ENCODE measurements at places on chromosomes 5 and 9.

DNA sequence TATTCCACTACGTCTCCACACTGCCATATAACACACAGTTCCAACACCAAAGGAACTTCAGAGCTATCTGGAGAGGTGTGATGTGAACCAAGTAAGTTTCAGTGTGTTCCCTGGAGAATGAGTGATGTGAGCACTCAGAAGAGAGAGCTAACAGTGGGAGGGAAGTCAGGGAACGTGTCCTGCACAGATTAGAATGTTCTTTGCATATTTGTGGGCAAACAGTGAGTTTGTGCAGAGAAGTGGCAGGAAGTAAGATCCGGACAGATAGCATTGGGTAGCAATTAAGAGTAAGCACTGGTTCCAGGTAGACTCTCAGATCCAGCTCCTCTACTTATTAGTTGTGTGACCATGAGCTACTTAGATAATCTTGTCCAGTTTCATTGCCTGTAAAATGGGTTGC, 206.4 kb downstream of the PDZD2 start:
- DNase-seq: no peak

DNA sequence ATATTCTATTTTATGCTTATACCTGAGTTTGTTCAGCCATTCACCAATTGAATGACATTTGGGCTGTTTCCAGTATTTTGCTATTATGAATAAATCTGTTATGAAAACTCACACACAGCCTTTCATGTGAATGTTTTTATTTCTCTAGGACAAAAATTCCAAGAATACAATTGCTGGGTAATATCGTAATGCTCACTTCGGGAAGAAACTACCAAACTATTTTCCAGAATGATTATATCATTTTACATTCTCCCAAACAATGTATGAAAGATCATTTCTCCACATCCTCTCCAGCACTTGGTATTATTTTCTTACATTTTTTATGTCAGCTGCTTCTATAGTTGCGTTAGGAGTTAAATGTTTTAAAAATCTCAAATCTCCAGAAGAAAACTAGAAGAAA, 58.3 kb upstream of the LHFPL2 start:
- DNase-seq: no peak

DNA sequence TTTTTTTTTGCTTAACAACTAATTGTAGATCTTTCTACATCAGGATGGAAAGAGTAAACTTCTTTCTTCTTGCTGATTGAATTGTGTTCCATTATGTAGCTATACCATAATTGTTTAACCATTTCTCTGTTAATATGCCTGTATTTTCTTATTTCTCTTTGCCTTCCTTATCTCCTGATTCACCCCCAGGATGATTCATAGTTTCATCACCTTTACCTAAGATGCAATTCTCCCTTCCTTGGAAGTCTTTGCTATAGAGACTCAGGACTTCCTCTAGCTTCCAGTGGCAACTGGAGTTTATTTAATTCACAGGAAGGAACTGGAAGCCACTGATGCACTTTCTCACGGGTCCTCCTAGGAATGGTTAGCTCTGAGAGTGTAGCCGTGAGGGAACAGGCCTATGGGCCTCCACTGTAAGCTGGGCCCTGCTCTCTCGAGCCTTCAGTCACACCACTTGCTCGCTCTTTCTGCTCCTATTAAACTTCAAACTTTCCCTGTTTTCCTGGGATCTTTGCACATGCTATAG, 83.1 kb downstream of the FGF1 start:
- no peak for DNase-seq

- no peak for DNase-seq
These were observed 2.6 kb upstream of the TXNDC8 start for GRCh38 chr9:110340306-110340705.

DNA sequence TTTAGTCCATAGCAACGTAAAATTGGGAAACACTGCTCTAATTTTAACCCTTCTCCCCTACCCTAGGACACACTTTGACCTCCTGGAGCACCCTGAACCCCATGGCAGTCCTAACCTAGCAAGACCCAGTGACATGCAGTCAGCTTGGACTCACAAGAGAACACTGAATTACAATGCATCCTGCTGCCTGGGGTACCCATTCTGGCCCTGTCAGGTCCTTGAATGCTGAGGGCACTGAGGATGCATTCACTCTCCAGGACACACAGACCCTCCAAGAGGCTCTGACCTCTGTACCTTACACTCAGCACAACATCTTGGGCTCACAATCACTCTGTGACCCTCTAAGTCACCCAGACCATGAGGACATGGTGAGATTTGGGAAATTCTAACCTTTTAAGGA, 1.8 kb upstream of the PROP1 start:
- DNase-seq: no peak

DNA sequence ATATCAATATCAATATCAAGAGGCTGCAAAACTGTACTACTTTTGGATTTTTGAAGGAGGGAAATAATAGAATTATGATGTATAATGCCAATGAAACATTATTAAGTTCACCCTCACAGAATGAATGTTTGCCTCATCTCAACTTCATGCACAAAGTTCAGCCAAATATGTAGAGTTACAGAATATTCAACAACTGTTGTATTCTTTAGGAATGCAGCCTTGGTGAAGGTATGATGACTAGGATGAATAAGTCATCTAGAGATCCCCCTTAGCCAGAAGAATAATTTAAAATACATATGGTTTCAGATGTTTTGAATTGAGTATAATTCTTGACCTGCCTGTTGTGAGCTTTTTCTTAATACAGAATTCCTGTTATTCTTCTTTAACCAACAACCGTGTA, 308.3 kb downstream of the COX7C start:
- DNase-seq: no peak

DNA sequence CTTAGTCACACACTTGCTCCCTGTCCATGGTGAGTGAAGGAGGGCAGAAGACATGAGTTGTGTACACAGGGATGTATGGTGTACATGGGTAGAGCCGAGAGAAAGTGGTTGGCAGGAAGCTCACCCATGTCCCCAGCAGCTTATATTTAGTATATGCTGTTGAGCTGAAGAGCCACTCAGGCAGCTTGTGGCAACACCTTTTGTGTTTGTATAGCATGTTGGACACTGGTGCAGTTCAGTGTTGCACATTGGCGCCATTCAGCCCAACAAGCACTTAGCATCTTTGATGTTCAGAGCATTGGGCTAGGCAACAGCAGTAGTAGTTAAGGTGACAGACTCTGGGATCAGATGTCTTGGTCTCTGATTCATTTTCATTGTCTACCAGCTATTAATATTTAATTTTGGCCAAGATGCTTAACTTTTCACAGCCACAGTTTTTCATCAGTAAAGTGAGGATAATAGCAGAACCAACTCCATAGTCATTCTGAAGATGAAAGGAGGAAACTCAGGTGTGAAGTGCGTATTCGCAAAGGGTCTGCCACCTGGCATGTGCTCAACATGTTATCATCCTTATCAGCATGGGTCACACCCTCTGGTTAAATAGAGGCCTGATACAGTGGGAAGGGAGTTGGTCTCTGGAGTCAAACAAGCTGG, 184.8 kb downstream of the NR3C1 start:
- no peak for DNase-seq

GRCh38 chr9:134473141-134474054, 147.1 kb downstream of the RXRA start:
- DNase-seq: no peak

GRCh38 chr5:150034662-150035061, 34.1 kb downstream of the HMGXB3 start:
- DNase-seq: no peak

DNA sequence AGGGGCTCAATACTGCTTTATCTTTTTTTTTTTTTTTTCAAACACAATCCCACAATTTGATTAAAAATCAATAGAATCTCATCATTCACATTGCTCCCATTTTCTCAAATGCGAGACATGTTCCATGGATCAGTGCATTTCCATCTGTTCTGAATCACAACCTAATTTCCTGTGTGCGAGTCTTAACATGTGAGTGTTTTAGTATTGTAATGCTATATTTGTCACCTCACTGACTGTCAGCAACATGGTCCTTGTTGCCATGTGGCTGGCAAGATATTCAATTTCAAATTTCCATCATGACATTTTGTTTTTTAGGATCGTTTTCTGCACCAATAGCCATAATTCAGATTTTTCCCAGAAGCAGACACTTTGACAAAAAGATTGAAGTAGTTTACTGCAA, 233.2 kb upstream of the PRDM9 start:
- no peak for DNase-seq

- DNase-seq: no peak
These were observed 132.1 kb upstream of the MTAP start for GRCh38 chr9:21670374-21670773.

DNA sequence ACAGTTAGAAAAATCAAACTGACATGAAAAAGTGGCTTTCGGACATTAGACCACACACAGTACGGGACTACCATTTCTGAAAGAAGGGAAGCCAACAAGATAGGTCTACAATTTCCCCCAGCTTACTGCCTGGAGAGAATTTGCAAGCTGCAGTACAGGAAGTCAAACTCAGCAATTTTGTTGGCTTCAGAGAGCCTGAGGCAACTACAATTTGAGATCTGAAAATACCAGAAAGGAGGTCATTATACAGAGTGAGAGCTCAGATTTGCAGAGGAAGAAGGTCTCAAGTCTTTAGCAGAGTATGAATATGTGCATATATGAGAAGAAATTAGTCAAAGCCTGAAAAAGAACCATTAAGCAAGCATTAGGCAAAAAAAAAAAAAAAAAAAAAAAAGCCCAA, 83.0 kb downstream of the OXCT1 start:
- no peak for DNase-seq

DNA sequence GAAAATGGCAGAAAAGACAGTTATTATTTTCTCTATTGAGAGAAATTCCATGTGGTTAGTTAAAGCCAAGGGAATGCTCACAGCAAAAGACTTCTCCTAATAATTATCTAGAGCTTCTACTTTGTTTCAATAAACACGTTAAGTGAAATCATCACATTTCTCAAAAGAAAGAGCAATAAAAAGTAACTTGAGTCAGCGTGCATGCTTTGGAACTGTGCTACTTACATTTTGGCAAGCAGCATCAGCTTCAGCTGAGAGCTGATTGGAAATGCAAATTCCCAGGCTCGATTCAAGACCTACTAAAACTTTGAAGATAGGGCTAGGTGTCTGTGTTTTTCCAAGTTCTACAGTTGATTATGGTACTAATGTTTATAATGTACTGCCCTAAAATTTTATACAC, 132.1 kb downstream of the CDH18 start:
- no peak for DNase-seq

DNA sequence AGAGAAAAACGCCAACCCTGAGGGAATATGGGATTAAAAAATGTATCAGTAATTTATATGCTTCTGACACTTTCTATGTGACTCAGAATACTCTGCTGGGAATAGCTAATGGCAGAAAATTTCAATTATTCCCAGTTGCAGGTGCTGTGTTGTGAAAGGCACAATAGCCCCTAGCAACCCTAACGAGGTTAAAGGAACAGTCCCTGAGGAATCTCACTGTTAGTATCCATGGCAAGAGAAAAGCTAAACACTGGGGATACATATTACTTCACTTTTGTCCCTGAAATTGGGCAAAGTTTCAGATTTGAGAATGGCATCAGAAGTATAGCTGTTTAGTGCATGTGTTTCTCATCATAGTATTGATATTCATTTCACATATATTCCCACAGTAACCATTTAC, 555.0 kb downstream of the RAB3C start:
- no peak for DNase-seq

DNA sequence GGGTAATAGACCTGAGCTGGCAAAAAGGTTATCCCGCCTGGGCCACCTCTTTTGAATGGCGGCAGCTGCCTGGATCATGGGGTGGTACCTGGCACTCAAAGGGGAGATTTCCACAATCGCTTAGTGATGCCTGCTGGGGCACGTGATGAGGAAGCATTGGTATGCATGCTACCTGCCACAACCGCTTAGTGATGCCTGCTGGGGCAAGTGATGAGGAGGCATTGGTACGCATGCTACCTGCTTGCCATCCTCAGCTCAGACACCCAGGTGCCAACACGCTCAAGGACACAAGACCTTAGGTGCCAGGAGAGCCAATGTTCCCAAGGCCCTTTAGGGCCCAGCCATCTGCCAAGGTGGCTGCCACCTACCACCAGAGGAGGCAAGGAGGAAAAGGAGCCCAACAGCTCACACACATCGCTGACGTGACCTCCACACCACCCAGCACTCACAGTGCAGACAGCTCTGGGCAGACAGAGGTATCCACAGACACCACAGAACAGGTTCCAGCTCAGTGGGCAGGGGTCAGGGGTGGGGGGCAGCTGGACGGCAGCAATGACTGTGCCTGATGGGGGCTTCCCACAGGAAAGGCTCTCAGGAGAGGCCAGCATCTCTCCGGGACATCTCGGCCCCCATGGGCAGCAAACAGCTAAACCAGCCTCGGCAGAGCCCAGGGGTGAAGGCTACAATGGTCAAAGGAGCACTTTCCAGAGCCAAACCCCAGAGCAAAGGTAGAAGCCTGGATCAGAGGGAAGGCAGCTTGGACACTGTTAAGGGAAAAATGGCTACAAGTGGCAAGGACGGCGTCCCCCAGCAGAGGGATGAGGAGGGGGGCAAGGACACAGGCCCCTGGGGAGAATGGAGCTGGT, 43.0 kb upstream of the SARDH start:
- DNase-seq: no peak

- no peak for DNase-seq
These were observed 848.8 kb upstream of the DMAC1 start for GRCh38 chr9:8648271-8648845.

Data from activated T-cell treated with anti-CD3 and anti-CD28 coated beads for 24 hours (primary cell).